Astrocyte of the hippocampus (primary cell): ENCODE measurements at places on chromosomes 2 and 18.

DNA sequence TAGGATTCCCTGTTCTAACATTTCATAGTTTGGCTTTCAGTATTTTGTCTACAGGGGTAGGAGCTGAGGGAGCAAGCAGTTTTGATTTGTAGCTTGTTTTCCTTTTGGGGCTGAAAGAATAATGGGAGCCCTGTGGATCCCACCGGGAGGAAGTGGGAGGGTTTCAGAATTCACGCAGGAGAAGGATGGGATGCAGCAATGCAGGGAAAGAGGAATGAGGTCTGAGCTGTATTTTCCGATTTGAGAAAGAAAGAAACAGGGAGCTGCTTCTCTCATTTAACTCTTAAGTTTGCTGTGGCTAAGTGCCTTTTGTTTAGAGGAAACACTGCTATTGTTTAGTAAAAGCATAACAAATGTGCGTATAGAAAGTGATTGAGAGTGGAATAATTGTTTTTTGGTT lies 141.0 kb downstream of the ADCYAP1 start:
- no peak for DNase-seq

DNA sequence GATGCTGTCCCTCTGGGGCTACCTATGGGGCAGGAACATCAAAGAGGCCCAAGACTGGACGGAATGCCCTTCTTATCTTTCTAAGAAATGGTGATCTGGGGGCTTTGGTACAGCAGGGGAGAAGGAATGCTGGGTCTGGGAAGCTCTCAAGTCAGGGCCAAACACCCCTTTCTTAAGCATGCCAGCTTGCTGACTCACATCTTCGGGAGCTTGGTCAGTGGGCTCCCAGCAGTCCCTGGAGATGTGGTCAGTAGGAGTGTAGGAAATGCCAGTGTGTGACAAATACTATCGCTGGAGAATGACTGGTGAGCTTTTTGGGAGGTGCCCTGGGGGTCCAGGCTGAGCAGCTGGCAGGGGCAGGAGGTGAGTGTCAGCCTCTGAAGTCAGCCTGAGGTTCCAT lies 105.0 kb upstream of the CDC42EP3 start:
- DNase-seq = peak; percentile 95

DNA sequence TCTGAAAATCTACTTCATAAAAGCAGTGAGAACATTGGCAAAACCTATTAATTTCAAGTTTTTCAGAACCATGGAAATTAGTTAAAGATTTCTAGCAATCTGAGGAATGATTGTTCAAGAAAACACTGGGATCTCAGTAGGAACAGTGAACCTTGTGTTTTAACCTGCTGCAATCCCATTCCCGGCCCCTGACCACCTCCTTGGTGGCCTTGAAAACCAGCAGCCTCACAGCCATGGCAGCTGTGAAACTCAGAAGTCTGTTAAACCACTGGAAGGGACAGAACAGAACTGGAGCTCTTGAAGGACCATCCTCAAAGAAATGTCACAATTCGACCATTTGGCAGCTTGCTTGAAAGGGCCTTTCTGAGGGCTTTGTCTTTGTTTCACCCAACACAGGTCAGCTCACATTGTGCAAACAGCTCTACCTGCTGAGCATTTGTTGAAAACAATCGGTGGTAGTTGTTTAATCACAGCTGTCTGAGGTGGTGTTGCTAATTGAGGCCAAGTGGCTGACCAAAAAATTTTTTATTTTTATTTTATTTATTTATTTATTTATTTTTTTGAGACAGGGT lies 25.8 kb downstream of the NEDD4L start:
- no peak for DNase-seq

DNA sequence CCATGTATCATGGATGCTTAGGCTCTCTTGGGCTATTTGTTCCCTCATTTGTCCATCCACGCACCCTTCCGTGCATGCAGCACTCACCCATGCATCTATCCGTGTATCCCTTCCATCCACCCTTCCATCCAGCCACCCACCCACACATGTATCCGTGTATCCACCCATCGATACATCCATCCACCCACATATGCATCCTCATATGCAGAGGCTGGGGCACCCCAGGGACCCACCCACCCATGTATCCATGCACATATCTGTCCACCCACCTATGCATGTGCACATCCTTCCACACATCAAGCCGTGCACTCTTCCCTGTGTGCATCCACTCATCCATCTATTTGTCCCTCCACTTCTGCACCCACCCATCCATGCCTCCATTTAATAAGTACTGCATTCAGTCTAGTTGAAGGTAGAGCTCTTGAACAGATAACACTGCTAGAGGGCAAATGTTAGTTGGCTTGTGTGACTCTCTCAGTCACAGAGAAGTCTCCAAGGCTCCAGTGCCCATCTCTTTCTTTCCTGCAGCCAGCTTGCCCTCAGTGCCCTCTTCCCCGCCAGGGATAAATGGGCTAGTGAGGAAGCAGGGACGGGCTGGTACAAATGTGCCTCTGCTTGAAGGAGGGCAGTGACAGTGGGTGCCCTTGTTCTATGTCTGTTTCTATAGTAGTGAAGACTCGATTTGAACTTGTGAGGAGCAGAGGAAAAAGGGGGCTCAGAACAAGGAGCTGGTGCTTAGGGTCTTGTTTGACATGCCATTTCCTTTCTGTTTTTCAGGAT lies 61.5 kb downstream of the EMILIN2 start:
- no peak for DNase-seq

DNA sequence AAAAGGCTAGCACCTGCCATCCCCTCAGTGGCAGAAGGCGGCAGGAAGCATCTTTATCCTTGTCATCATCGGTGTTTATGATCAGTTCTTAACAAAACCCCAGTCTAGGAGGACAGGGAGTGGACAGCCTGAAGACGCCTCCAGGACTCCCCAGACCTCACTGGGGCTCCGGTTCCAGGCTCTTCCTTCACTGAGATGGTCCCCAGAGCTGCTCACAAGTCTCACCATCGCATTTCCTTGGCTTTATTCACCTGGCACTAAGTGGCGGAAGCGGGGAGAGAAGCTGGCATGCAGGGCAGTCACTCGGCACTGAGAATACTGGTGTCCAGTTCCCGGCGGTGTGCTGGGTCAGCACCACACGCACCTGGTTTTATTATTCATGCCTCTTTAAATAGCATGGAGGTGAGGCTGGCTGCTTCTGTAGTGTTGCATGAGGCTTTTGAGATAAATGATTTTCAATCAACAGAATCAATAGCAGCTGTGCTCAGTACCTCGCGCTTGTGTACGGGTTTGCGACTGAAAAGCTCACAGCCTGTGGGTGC lies 68.7 kb downstream of the CABLES1 start:
- no peak for DNase-seq

DNA sequence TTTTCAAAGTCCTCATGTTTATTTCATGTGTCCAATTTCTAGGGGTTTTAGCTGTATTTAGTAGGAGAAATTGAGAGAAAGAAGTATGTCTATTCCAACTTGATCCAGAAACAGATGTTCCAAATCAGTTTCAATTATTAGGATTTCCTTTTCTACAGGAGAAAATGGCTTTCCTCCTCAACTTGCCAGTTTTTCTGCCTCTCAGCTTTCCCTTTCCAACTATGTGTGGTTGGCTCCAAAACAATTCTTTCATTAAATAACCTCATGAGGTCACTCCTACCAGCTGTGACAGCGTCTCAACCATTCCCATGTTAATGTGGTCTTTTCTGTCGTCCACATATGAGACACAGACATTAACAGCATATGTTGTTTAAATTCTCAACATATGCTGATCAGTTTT lies 13.1 kb downstream of the XIRP2 start:
- no peak for DNase-seq

- DNase-seq = no peak
Observed at GRCh38 chr2:41894563-41895333, 153.1 kb upstream of the PKDCC start.

- DNase-seq = no peak
Observed at GRCh38 chr2:128682729-128683284, 364.1 kb upstream of the HS6ST1 start.

DNA sequence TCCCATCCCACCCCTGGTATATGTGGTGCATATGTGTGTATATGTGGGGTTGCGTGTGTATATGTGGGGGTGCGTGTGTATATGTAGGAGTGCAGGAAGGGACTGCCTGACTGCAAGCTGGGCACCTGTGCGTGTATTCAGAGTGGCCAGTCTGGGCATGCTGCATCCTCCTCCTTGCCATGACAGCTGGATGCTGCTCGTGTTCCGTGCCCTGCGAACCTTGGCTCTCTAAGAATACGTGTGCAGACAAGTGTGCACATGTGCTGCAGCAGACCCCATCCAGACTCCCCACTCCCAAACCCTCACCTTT lies 222.1 kb downstream of the CELF4 start:
- DNase-seq = no peak

DNA sequence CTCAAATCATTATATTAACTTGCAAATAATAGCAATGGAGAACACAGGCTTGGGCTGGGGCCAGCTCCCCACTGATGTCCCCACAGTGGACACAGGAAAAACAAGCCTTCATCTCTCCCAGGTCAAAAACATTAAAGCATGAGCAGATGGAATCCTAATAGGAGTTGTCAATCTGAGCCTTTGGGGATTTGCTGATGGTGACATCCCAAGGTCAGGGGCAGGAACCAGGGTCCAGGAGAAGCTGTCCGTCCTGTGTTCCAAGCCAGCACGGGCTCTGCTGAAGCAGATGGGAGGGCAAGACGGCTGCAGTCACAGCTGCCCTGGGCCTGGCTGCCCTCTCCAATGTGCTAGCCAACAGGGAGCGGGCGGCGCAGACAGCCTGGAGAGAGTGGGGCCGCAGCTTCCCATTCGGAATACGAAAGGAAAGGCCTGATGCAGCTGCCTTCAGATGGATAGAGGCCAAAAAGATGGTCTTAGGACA lies 135.5 kb downstream of the NDUFA10 start:
- DNase-seq = no peak

DNA sequence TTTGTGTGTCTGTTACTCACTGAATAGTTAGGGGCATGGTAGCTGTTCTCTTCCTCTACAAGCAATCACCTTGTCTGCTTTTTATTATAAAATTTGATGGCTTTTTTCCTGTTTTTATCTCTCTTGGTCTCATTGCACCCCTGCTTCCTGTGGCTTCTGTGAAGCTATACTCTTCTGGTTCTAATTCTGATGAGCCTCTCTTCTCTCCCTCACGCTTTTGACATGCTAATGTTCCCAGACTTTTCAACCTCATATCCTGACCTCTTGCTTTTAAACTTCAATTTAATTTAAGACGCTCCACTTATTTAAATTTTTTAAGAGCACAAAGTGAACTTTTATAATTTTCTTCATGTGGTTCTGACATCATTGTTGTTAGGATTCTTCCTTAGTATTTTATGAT lies 361.4 kb downstream of the DLGAP1 start:
- no peak for DNase-seq

GRCh38 chr18:6553234-6553900 lies 138.7 kb upstream of the L3MBTL4 start:
- no peak for DNase-seq

GRCh38 chr2:62119311-62119974 lies 76.5 kb upstream of the B3GNT2 start:
- DNase-seq = no peak

GRCh38 chr2:95350368-95350767 lies 52.1 kb upstream of the FAHD2A start:
- no peak for DNase-seq

GRCh38 chr18:11874676-11875075 lies 23.5 kb downstream of the CHMP1B start:
- no peak for DNase-seq

GRCh38 chr18:44909191-44909719 lies 228.6 kb downstream of the SETBP1 start:
- no peak for DNase-seq

- no peak for DNase-seq
Observed at GRCh38 chr2:99478632-99479031, 11.2 kb downstream of the REV1 start.

DNA sequence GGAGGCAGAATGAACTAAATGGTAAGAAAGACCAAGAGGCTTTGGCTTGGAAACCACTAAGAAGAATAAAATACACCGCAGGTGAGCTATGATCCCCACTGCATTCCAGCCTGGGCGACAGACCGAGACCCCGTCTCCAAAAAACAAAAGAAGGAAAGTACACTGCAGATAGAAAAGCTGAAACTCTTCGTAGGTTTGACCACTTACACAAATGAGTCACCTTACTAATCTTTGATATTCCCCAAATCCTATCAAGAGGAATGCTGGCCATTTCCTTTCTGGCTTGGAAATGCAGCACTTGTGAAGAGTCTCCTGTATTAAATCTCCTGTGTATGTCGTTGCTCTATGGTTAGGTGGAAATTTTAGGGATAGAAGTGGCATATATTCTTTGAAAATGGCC lies 108.8 kb downstream of the MTCL1 start:
- DNase-seq = peak; percentile 69

GRCh38 chr2:236073246-236073645 lies 94.9 kb downstream of the GBX2 start:
- DNase-seq = no peak

GRCh38 chr2:84855731-84856130 lies 25.2 kb downstream of the TRABD2A start:
- no peak for DNase-seq

DNA sequence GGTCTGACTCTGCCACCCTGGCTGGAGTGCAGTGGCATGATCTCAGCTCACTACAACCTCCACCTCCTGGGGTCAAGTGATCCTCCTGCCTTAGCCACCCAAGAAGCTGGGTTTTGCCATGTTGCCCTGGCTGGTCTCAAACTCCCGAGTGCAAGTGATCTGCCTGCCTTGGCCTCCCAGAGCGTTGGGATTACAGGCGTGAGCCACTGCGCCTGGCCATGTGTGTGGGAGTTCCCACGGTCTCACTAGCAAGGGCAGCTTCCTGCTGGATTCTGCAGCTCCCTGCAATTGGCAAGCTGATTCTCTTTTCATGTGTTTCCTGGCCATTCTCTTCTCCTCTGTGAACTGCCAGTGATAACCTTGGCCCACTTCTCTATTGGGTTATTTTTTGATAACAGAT lies 84.0 kb downstream of the USP40 start:
- DNase-seq = no peak

- peak; percentile 10 for DNase-seq
Observed at GRCh38 chr2:22536133-22536532, 848.8 kb upstream of the KLHL29 start.

- no peak for DNase-seq
Observed at GRCh38 chr2:119073213-119073612, 85.3 kb downstream of the C1QL2 start.

GRCh38 chr2:31728406-31729064 lies 147.8 kb upstream of the SRD5A2 start:
- DNase-seq = no peak

GRCh38 chr2:222261504-222261903 lies 37.3 kb downstream of the PAX3 start:
- no peak for DNase-seq

DNA sequence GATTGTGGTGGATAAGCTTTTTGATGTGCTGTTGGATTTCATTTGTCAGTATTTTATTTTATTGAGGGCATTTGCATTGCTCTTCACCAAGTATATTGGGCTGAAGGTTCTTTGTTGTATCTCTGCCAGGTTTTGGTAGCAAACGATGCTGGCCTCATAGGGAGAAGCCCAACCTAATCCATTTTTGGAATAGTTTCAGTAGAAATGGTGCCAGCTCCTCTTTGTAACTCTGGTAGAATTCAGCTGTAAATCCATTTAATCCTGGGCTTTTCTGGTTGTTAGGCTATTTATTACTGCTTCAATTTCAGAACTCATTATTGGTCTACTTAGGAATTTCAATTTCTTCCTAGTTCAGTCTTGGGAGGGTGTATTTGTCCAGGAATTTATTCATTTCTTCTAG lies 309.8 kb upstream of the SETBP1 start:
- peak; percentile 9 for DNase-seq
